NCI-H226 (cell line): ENCODE measurements at places on chromosomes 7 and 10.

DNA sequence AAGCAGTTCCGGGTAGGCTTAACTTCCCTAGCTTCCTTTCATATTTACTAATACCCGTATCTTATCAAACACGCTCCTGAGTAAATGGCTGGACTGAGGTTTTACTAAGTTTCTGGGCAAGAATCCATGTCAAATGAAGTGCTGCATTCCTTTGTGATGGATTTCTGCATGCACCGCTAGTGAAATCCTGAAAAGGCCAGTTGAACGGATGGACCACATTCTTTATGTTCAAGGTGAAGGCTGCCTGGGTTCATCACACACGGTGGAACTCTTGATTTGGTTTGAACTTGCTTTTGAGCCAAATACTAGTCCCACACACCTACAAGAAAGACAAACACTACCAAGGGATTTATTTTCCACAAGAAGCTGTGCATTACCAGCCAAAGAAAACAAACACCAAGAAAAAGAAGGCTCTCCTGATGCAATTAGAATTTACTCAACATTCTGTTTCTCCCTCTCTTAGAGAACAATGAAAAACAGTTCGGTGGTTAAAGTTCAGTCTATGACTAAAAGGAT is 255.0 kb upstream of the SEMA3C start:
- DNase-seq, result peak; percentile 97

GRCh38 chr10:69757553-69758309 is 44.0 kb upstream of the COL13A1 start:
- peak; percentile 26 for DNase-seq

- no peak for DNase-seq
Measured at GRCh38 chr10:17912754-17913153, 39.0 kb upstream of the SLC39A12 start.

GRCh38 chr7:27940341-27940740 is 200.4 kb downstream of the TAX1BP1 start:
- no peak for DNase-seq

DNA sequence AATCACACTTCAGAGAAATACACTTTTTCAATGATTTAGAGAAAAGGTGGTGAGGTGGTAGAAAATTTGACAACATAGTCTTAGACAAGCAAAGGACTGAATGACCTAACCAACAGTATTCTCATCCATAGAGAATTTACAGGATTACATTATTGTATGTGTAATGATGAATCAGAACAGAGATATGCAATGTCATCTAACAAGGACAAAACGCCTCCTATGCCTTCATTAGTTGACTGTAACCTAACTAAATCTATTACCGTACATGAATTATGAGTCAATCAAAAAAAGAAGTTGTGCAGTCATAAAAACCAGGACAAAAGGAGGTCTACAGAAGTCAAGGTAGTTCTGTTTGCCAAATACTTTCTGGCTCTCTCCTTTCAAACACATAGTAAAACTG is 66.5 kb downstream of the RAB11FIP2 start:
- DNase-seq, result peak; percentile 5

- DNase-seq, result no peak
Measured at GRCh38 chr10:63205421-63205820, 72.3 kb downstream of the NRBF2 start.
